Nephron progenitor cell (in vitro differentiated cells): ENCODE measurements at places on chromosomes 2 and 18.

- DNase-seq: no peak
Observed at GRCh38 chr18:62551972-62552513, 29.2 kb downstream of the ZCCHC2 start.

- DNase-seq: no peak
Observed at GRCh38 chr18:24763765-24764513, 303.5 kb downstream of the HRH4 start.

DNA sequence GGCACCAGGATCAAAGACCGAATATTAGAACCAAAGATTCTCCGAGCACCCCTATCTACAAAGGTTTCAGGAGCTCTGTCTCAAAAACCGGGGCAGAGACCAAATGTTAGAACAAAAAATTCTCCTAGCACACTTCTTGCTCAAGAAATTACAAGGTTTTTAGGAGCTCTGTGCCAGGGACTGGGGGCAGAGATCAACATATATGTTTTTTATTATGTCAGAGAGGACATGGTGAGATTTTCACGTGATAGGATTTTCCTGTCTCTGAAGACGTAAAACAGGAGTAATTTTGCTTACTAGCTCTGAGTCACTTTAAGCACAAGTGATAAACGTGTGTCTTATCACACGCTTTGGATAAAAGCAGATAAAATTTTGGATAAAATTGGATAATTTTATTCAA lies 34.8 kb upstream of the ODC1 start:
- no peak for DNase-seq

DNA sequence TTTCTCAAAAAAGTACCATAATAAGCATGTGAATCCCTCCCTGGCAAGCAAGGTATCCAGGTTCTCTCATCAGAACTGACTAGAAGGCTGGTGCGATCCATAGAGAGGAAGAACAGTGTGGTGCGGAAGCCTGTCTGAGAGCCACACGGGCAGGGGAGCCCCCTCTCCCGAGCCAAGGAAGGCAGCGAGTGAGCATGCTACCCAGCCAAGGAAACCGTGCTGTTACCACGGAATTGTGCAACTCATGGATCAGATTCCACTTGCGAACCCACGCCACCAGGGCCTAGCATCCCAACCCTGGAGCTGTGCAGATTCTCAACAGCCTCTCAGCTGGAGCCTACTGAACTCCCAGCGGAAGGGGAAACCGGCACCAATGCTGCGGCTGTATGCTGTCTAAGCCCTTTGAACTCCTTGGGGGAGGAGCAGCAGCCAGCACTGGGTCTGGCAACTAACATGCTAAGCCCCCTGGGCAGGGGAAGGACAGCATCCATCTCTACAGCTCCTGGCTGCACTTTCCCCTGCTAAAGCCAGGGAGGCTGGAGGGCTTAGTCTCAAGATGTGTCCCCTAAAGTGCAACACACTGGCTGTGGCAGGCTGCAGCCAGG lies 823.1 kb downstream of the EPHA4 start:
- peak; percentile 21 for DNase-seq

- DNase-seq: no peak
Observed at GRCh38 chr18:58639237-58639636, 10.3 kb upstream of the ALPK2 start.

DNA sequence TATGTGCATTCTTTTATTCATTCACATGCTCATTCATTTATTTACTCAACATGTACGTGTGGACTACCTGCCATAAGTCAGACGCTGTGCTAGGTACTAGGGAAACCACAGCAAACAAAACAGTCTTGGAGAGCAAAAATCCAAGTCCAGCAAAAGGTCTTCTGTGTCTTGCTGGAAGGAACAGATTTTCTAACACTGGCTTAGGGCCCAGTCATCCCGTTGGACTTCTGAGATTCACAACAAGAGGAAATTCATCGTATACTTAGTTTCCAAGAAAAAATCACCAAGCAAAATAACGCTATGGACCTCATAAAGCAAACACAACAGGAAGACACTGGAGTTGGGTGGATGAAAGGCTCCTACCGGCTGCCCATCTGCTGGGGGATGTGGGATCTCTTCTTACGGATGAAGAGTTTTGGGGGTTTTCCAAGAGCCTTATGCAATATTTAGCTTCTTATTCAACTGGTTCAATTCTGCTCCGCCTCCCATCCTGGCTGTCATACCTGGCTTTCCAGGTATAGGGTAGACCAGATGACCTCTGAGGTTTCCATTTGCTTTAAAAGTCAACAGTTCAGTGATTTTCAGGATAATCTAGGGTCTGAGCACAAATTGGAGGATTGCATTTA lies 262.7 kb downstream of the HAUS1 start:
- no peak for DNase-seq

GRCh38 chr2:54632733-54633692 lies 90.4 kb upstream of the EML6 start:
- DNase-seq: no peak

DNA sequence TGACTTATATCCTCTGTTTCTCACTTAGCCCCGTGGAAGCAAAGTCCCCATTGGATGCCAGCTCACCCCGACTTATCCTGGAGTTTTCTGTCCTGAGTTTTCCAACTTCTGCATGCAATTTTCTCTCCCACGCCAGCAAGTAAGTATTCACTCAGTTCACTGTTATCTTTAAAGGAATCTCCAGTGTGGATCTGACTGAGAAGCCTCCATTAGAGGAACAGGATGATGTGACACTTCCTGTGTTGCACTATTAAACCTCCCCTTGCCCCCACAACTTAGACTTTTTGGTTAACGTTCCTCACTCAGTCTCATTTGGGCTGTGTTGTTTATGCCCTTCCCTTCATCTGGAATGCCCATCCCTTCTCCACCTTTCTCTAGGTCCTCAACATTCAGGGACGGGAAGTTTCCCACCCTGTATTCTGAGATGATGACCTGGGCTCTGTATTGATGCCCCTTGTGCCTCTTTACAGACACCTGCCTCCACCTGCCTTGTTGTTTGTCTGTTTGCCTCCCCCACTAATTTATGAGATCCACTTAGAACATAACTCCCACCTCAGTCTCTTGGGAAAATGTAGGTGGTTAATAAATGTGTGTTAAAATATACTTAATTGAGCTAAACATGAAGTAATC lies 536.1 kb upstream of the RAB6C start:
- DNase-seq: no peak

GRCh38 chr2:48328942-48329723 lies 200.8 kb upstream of the STON1 start:
- no peak for DNase-seq

DNA sequence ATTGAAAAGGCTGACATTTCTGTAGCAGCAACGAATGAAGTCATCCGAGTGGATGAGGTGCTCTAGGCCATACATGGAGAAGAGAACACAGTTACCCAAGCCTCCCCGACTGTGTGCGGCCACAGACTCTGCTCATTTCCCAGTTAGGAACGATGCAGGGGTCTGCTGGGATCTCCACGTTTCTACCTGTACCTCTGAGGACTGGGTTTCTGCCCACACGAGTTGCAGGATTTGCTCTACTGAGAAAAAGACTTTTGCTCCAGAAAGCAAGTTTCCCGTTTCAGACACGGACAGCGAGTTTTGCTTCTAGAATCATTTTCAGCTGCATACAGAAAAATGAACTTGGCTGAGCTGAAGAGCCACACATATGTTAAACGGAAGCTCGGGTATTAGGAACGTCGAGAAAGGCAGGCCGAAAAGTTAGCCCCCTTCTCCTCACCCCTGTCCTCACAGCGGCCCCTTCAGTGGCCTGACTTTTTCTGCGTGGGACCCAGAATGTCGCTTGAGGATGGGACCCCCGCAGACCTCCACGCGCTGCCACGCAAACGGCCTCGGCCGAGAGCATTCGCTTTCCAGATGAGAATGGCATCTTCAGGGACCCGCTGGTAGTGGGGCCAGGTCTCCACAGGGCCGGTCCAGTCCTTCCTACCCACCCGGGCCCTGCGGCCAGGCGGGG lies 582 bp upstream of the RAB31 start:
- DNase-seq: no peak

DNA sequence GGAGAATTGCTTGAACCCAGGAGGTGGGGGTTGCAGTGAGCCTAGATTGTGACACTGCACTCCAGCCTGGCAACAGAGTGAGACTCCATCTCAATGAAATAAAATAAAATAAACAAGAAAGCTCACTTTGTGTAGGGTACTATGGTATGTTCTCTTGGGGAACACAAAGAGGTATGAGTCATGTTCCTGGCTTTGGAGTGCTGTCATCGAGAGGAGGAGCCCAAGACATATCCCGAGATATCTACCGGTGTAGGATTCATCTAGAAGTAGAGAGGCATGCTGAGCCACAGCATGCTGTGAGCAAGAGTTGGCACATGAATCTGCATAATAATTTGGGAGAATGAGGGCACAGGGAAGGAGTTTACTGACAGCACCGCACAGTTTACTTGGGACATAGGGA lies 244.9 kb upstream of the EPHA4 start:
- DNase-seq: no peak

GRCh38 chr2:168601741-168602140 lies 145.7 kb downstream of the CERS6 start:
- DNase-seq: no peak

- DNase-seq: no peak
Observed at GRCh38 chr2:42105330-42106256, 57.8 kb downstream of the PKDCC start.

DNA sequence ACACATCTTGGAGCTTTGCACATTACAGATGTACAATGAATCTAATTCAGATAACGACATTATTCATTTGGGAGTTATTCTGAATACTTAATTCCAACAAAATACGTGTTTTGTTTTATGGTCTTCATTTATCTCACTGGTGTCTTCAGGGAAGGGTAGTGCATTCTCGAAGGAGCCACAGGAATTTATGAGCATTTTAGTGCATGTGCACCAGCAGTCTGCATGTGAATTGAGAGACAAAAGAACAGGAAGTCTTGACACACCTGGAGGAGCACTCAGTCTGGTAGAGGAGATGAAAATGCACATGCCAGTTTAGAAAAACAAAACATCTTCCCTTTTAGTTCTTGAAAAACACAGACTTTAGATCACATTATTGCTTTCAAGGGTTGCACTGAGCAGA lies 228.7 kb downstream of the LRATD1 start:
- DNase-seq: no peak

DNA sequence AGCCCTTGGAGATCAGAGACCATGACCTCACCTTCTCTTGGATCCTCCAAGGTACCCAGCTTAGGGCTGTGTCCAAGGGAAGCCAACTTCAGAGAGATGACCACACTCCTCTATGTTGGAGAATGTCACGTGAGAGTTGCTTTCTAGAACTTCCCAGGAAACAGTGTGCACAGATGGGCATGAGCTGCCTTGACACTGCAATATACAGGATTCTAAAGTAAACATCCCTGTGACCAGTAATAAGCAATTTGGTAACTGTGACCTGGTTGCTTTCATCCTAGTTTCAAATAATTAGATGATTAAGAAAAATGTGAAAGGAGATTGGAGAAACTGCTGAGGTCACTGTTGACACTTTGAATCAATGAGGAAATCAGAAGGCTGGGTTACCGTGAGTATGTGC lies 181.1 kb upstream of the EPAS1 start:
- no peak for DNase-seq

DNA sequence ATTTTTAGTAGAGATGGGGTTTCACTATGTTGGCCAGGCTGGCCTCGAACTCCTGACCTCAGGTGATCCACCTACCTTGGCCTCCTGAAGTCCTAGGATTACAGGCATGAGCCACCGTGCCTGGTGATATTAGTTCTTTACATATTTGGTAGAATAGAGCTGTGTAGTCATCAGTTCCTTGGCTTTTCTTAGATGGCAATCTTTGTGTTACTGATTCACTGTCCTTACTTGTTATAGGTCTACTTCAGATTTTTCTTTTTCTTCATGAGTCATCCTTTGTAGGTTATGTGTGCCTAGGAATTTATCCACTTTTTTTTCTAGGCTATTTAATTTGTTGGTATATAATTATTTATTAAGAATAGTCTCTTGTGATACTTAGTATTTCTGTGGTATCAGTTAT lies 30.3 kb upstream of the ZSWIM2 start:
- no peak for DNase-seq

- DNase-seq: no peak
Observed at GRCh38 chr2:30298302-30298701, 67.0 kb downstream of the LBH start.

GRCh38 chr2:7007846-7008741 lies 90.9 kb downstream of the RNF144A start:
- DNase-seq: no peak

DNA sequence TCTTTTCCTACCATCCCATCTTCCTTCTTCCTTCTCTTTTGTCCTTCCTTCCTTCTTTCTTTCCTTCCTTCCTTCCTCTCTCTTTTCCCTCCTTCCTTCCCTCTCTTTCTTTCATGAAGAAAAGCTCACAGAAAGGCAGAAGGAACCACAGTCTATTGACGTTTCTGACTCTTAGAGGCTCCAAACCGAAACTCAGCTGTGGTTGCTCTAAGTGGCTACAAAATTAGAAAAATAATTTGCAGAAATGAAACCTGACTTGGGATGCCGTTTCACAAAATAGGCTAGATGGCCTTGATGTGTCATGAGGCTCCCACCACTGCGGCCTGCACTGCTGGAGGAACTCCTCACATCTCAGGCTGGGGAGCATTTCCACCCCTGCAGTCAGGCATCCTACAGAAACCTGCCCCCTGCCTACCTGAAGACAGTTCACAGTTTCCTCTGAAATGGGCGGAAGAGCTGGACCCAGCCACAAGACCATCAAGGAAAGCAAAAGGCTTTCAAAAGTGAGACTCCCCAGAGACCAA lies 165.6 kb downstream of the SMAD7 start:
- no peak for DNase-seq
